ENCODE measurements at places on chromosomes 12 and 14.

DNA sequence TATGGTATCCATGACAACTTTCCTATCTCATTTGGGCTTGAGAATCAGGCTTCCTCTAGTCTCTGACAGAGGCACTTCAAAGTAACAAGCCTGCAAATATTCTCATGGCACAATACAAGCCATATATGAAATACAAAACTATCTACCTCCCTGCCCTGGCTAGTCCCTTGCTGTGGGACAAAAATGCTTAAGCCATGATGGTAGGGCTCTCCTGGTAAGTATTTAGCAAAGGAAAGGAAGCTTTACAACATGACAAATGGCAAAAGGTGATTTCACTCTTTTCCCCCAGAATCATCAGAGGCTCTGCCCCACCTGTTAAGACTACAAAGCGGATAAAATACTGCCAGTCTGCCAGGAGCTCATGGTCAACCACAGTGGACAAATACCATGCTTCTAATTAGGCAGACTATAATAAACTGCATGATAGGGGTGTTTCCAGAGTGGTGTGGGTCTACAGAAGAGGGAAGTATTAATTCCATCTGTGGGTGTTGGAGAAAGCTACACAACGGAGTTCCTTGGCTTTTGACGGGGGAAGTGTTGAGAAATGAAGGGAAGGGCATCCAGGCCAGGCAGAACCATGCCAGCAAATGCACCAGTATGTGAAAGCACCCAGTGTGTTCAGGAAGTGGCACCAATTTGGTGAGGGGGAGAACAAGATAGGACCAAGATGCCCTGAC lies 92.9 kb downstream of the SPTSSA start:
- no peak for DNase-seq

GRCh38 chr12:110896559-110896958 lies 23.8 kb downstream of the MYL2 start:
- DNase-seq: no peak

DNA sequence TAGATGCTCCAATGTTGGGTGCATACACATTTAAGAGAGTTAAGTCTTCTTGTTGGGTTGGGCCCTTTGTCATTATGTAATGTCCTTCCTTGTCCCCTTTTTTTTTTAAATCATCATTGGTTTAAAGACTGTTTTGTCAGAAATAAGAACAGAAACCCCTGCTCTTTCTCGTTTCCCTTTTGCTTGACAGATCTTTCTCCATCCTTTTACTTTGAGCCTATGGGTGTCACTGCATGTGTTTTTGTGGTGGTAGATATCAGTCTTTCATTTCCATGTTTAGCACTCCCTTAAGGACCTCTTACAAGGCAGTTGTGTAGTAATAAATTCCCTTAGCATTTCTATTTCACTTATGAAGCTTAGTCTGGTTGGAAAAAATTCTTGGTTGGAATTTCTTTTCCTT lies 47.4 kb downstream of the RTN1 start:
- no peak for DNase-seq

GRCh38 chr12:13198876-13199275 lies 2.4 kb downstream of the EMP1 start:
- DNase-seq: no peak

GRCh38 chr14:105466531-105467248 lies 7.9 kb upstream of the CRIP2 start:
- DNase-seq: no peak

GRCh38 chr12:93243382-93243688 lies 134.4 kb upstream of the NUDT4 start:
- DNase-seq: no peak

DNA sequence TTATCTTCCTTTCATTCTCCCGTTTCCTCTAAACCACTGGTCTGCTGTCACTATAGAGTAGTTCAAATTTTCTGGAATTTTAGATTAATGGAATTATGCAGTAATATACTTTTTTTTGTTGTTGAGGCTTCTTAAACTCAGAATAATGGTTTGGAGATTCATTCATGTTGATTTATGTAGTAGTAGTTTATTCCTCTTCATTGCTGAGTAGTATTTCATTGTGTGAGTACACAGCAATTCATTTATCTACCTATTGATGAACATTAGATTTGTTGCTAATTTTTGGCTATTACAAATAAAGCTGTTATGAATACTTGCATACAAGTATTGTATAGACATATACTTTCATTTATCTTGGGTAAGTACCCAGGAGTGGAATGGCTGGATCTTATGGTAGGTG lies 7.2 kb downstream of the RASSF8 start:
- no peak for DNase-seq

- no peak for DNase-seq
Measured at GRCh38 chr12:93855261-93855660, 178.1 kb downstream of the CRADD start.

DNA sequence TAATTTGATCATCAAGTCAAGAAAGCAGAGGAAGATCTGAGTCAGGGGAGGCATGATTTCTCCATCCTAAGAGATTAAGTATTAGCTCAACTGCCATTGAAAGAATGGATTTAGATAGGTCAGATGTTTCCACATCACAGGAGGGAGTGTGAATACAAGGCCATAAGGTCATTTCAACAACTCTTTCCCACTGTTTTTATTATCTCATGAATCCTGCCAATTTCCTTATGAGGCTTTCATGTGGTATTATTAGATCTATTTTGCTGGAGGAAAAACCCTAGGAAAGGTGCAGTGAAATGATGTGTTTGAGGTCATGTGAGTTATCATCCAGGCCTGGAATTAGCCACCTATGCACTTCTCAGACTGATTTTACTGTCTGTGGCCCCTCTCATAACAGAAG lies 269.0 kb downstream of the NOVA1 start:
- DNase-seq: no peak

GRCh38 chr12:116094475-116094874 lies 183.0 kb downstream of the MED13L start:
- no peak for DNase-seq

DNA sequence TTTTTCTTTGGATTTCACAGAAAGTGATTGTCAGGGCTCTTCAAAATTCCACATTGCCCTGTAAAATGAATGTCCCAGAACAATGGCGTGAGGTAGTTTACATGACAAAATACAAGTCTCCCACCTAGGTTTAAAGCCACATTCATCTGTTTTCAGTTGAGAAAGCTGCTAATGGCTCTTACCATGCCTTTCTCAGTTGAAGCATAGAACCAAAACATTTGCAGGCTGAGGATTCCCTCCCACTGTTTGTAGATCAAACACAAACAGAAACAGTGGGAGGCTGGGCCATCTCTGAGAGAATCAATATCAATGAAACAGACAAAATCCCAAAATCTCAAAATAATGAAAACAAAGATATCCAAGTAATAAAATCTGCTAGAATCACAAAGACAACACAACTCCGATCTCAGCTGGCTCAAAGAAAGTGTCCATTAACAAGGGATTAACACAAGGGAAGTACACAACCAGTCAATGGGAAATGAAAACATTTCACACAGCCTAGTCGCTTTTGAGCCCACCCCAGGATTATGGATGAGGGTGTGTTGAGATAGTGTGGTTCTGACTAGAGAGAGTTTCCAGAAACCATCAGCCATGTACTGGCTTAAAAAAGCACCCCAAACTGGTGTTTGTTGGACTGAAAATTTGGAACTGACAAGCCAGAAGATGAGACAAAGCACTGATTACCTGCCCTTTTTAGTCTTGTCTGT lies 54.5 kb upstream of the TMEM260 start:
- no peak for DNase-seq

DNA sequence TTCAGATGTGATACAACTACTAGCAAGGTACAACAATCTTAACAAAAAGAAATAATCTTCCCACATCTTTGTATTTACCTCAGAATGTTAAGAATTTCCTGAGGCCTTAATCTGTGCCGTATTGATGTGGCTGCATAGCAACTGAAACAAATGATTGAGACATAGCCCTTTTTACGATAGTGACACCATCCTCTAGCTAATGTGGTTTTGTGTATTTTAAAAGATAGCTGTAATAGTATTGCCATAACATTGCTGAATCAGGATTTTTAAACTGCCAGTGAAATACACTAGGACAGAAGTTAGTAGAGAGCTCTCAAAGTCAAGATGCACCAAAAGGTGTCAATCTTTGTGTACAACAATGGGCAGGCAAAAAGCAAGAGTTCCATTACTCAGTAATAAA lies 11.9 kb downstream of the NPAS3 start:
- no peak for DNase-seq

GRCh38 chr12:67531051-67531450 lies 117.5 kb upstream of the DYRK2 start:
- DNase-seq: no peak

- DNase-seq: no peak
Measured at GRCh38 chr12:130391186-130391585, 53.5 kb downstream of the PIWIL1 start.

DNA sequence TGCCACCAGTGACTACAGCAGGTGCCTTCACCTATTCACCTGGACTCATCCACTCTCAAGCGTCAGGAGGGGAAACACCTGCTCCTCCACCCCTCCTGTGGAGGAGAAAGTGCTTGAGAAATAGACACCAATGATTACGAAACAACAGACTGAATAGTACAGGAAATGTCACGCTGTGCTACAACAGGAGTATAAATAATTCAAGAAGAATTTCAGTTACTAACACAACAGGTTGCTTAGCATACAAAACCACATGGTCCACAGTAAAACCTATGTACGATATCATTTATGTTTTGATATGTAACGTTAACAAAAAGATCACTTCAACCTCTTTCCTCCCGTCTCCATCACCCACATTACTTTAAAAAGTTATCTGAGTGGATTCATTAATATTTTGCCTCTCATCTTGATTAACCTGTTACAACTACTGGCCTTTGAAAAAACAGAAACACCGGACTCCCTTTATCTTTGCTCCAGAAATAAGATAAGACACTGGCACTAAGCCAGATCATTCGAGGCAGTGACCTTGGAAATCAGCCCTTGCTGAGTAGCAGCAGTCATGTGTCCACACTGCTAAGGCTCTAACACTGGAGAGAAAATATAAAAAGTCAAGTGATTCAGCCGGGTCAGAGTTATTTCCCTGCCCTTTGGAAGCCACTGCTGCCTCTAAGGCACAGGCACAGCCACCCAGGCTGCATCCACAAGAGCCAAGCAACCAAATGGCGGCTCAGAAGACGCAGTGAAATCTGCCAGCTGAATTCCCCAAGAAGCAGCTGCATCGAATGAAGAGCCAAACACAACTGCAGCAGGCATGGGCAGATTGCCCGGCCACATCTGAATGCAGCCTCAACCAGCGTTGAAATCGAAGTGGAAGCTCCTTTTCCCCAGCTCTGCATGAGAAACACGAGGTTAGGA lies 40.9 kb downstream of the NT5DC3 start:
- DNase-seq: no peak

DNA sequence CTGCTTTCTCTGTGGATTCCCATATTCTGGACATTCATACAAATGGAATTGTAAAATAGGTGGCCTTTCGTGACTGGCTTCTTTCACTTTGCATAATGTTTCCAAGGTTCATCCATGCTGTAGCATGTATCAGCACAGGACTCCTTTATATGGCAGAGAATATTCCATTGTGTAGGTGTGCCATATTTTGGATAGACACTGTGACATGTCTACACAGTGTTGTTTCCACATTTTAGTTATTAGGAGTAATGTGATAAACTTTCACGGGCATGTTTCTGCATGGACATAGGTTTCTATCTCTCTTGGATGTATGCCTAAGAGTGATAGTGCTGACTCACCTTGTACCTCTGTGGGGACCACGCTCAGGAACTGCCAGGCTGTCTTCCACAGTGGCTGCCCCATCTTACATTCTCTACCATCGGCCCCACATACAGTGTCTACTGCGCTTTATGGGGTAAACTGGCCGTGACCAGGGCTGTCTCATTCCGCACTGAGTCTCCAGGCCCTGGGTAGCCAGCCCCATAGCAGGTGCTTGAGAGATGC lies 7.1 kb upstream of the KRT84 start:
- no peak for DNase-seq

DNA sequence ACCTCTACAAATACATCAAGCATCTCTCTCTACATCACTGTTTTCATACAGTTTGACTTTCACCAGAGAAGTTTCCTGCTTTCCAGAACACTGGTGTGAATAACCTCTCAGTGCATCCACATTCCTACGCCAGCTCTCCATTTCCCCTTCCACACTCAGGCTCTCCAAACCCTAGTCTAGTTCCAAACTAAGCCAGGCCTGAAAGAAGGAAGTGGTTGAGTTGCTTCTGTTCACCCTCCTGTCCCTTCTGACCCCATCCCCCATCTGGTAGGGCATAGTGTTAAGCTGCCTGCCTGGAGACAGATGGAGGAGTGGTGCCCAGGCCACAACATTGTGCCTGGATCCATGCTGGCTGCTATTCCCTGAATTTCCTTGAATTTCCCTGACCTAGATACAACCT lies 132.4 kb downstream of the GPR65 start:
- no peak for DNase-seq

GRCh38 chr12:106894774-106895173 lies 60.9 kb upstream of the TMEM263 start:
- DNase-seq: no peak

- no peak for DNase-seq
Measured at GRCh38 chr12:34346372-34347034, 324.2 kb downstream of the ALG10 start.

DNA sequence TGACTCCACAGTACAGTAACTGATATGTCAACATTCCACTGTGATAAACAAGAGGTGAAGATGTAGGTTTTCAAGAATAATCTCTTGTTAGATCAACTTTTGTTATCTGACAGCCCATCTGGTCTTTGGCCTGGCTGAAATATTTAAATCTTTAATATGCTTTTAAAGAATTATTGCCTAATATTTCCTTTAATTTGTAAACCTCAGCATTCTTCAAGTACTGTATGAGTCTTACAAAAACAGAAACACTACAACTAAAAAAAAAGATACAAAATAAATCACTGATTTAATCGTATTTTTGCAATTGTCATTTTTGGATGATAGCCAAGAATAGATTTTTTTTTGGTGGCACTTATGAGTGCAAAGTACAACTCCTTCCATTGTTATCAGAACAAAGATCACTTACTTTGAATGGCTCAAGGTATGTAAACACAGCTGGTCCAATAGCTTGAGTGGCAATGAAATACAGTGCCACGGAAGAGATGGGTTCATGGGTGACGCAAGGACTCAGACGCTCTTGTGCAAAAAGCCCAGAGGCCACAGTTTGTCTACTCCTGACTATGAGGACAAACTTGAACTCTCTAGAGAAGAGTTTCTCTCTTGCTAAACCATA lies 109.5 kb downstream of the PAX9 start:
- no peak for DNase-seq

DNA sequence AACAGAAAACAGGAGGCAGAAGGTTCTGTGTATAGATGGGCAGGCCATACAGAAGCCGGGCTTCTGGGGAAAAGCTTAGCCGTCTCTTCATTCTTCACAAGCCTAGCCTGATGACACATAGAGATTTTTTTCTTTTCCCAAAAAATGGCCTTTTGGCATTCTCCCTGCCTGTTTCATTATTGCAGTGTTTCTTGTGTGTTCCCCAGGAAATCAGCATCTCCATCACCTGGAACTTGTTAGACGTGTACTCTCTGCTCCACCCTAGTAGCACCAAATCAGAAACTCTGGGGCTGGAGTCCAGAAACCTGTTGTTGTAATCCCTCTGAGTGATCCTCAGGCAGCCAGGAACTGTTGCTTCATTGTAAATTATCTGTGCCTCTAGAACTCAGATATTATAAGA lies 388.1 kb downstream of the CCDC91 start:
- no peak for DNase-seq

Measured in stimulated activated CD8-positive, alpha-beta memory T cell treated with anti-CD3 and anti-CD28 coated beads, Interleukin-7, amount 100 ng/mL, for 24 hours (primary cell).